ENCODE measurements at places on chromosomes 12 and 14.

- no peak for DNase-seq
Measured at GRCh38 chr14:60722107-60722356, 2.1 kb downstream of the SIX4 start.

DNA sequence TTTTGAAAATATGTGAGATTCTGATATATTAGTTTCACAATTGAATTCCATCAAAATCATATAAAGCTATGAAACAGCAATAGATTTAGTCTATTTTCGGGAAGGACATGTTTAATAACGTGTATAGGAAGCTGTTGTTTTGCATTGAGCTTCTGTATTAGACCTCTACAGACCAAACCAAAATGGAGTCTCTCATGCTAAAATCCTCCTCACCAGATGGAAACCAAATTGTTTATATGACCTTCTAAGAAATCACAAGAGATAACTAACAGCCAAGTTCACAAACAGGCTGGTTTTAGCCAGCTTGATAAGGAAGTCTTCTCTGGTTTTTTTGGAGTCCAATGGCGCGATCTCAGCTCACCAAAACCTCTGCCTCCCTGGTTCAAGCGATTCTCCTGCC is 23.9 kb downstream of the L2HGDH start:
- no peak for DNase-seq

DNA sequence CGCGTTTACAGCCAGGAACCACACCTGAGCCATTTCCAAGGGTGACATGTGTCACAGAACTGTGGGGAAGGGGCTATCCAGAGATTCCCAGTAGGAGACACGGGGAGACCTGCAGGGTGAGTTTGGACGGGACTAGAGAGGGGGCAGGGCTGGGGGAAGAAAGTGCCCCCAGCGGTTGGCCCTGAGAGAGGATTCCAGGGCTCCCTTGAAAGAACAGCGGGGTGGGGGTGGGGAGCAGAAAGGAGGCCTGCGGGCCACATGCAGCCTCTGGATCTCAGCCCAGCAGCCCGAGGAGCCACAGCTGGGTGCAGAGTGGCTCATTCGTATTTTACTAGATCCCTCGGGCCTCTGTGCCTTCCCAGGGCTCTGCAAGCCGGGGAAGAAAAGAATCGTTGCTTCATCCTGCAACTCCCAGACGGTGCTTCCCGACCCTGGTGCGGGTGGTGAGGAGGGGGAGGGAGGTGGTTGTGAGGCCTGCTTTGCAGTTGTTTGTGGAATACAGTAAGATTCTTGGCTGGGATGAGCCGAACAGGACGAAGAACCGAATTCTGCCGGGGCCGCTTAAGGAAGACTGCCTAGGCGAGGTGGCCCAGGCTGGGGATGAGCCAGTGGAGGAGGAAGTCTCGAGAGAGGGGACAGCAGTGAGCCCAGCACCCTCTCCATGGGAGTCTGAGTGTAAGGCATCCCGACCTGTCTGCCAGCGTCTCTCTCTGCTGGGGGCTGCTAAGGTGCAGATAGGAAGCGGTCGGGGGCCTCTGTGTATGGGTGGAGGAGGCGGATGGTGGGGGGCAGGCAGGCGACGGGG is 36.1 kb upstream of the ANKRD9 start:
- DNase-seq = peak; percentile 55

- no peak for DNase-seq
Measured at GRCh38 chr14:104438166-104438887, 141.2 kb upstream of the C14orf180 start.

- DNase-seq = peak; percentile 61
Measured at GRCh38 chr12:69553628-69554248, 31.5 kb upstream of the CCT2 start.

- no peak for DNase-seq
Measured at GRCh38 chr12:94644141-94644979, 6.0 kb downstream of the TMCC3 start.

GRCh38 chr12:92079054-92079385 is 66.6 kb downstream of the BTG1 start:
- no peak for DNase-seq

- no peak for DNase-seq
Measured at GRCh38 chr12:89134213-89134770, 218.0 kb downstream of the DUSP6 start.

GRCh38 chr14:101838476-101838875 is 77.0 kb downstream of the PPP2R5C start:
- peak; percentile 63 for DNase-seq

GRCh38 chr12:55025508-55025907 is 5.7 kb downstream of the NEUROD4 start:
- no peak for DNase-seq

DNA sequence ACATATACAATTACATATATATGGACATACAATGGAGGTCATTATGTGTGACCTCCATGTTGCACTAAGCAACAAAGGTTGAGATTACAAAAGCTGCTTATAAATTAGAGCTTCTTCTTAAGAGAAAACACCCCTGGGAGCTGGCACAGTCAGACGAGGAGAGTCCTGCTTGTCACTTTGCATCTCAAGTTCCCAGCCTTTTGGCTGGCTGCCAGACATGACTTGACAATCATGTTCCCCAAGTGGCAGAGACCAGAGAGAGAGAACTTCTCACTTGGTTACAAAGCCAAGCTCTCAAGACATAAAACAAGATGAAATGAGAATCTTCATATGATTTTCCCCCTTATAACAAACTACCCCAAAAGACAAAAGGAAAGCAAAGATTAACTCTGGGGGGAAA is 8.5 kb upstream of the SYNJ2BP start:
- DNase-seq = peak; percentile 92

- DNase-seq = no peak
Measured at GRCh38 chr12:41011939-41012338, 176.2 kb upstream of the PDZRN4 start.

DNA sequence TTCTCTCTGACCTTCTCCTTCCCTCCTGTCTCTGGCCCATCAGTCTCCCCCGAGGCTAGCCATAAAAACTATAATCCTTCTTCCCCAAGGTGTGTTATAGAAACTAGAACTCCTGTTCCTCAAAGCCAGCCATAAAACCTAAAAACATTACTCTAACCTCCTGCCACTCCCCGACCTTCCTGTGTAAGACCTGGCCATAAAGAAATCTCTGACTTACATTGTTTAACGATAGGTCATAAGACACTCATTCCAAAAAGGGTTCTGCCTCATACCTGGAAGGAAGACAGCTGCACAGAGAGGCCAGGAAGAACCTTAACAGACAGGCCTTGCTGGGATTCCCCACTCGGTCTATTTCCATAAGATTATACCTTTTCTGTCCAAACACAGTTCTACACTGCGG is 70.9 kb upstream of the EEA1 start:
- no peak for DNase-seq

DNA sequence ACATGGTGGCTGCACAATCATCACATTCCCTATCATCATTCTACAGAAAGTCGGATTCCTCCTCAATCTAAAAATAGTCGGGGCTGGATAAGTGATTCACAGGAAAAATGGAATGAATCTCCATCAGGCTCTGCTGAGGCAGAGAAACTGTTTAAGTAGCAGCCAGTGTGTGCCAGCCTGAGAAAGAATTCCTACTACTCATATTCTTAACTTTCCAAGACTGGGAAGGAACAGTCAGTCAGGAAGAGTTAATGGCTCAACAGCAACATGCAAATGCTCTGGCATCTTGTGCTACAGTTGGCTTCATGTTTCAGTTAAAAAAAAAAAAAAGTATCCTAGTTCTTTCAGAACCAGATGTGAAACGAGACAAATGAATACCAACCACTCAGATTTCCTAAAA is 187.0 kb downstream of the GRIP1 start:
- no peak for DNase-seq

DNA sequence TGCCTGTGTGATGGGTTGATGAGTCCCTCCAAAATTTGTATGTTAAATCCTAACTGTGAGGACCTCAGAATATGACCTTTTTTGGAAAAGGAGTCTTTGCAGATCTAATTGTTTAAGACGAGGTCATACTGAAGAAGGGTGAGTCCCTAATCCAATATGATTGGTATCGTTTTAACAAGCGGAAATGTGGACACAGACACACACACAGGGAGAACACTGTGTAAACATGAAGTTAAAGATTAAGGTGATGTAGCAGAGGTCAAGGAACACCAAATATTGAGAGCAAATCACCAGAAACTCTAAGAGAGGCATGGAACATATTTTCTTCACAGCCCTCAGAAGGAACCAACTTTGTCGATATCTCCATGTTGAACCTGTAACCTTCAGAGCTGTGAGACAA is 1106.7 kb downstream of the SLC6A15 start:
- no peak for DNase-seq

- no peak for DNase-seq
Measured at GRCh38 chr12:87283111-87283510, 746.1 kb downstream of the C12orf50 start.

DNA sequence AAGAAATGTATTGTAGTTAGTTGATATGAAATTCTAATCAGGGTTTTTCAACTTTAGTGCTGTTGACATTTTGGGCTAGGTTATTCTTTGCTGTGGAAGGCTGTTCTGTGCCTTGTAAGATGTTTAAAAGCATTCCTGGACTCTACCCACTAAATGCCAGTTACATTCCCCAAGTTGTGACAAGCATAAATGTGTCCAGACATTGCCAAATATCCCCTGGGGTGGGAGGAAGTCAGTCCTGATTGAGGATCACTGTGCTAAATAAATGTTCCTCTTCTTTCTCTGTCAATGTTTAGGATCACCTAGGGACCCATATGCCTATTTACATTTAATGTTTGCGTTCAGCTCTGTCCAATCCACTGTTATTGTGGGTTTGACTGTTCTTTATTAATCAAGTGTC is 268.3 kb downstream of the TMTC2 start:
- DNase-seq = no peak

DNA sequence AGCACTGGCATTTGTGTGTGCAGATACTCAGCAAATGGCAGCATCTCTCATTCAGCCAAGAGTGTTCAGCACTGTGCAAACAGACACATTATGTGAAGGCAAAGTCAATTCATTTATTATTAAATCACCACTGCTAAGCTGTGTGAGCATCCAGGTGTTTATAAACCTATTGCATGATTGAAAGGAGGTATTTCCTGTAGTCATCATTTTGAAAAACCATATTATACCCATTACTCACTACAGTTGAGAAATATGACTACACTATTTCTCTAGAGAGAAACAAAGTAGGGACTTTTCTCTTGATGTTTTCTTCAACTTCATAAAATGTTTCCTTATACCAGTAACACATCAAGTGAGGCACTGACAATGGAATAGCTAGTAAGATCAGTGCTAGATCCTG is 13.7 kb downstream of the SPX start:
- no peak for DNase-seq

DNA sequence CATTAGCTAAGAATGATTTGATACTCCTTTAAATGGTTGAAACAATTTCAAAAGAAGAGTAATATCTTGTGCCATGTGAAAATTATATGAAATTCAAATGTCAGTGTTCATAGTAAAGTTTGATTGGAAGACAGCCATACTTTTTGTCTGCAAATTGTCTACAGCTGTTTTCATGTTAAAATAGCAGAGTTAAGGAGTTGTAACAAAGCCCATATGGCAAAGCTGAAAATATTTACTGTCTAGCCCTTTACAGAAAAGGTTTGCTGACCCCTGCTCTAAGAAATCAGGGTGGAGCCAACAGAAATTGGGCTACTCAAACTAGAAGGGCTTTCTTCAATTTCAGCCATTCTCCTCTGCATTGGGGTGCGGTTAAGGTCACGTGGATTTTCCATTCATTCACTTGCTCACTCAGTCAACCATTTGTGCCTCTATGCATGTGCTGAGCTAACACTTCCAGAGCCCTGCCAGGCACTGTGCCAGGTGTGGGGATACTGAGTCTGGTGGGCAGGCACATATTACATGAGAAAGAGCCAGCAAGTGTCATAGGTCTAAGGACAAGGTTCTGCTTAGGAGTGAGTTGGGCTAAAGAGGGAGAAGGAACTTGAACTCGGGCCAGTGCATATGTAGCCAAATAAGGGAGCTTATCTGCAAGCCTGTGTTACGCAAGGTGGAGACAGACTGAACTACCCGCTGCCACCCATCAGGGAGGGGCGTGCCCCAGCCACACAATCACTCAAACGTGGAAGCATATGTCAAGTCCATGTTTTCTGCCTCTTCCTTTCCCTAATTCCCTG is 139.8 kb upstream of the NOS1 start:
- DNase-seq = no peak

DNA sequence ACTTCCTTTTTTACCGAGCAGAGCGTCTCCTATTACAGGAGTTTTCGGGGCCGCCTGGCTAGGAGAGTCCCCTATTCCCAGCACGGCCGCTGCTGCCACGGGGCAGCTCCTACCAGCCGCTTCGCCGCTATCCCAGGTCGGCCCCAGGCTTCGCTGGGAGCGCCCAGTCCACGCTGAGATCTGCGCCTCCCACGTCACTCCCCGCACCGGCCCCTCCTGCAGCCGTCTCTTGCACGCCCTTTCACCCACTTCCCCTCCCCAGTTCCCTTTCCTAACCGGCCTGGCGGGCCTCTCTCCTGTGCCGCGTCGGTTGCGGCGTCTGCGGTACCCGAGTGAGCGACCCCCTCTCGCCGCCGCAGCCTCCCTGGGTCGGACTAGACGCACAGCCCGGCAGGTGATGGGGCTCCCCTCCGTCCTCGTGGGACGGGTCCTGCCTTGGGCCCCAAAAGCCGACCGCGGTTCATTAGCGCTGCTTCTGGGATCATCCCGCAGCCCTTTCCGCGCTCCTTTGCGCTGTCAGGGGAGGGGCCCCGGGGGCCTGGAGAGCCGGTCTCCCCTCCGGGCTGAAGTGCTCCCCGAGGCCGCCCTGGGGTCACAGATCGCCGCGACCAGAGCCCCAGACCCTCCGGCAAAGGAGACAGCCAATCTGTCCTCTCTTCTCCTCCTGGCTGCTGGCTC is 1318.4 kb downstream of the TMEM121 start:
- DNase-seq = peak; percentile 87

DNA sequence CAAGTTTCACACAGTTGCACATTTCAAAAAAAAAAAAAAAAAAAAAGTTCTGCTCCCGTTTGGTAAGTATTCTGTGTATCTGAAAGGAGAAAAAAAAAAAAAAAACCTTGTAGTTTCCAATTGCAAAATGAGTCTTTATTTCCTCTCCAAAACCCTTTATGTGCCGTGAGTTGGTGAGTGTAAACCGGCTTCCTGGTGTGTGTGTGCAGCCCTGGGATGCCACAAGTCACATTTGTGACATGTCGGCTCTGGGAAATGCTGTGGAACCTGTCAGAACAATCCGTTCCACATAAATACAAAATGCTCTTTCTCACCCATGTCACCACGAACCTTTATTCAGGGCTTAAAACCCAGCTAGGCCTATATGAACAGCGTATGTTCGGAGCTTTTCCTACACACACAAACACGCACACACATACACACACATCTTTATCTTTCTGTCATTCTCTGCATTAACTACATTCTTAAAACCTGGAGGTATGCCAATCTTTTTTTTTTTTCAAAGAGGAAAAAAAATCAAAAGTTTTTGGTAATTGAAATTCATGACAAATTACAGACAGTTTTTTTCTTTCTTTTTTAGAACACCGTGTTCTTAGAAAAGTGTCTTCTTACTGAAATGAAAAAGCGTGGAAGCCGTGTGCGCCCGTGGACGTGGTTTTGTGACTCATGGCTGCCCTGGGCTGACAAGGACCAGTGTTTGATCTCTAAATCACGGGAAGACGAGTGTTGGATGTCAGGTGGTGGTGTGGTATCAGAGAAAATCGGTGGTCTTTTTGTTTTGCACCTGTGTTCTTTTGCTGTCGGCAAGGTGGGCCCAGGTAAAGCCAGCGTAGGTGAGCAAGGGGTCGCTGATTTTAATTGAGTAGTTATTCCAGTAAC is 612.0 kb downstream of the VRK1 start:
- no peak for DNase-seq

GRCh38 chr14:96189281-96189711 is 15.3 kb upstream of the BDKRB2 start:
- DNase-seq = no peak

GRCh38 chr12:127416796-127417195 is 850.2 kb upstream of the TMEM132C start:
- DNase-seq = no peak

Data from hematopoietic multipotent progenitor cell treated with erythropoietin and hydrocortisone succinate and interleukin-3 and kit ligand, for 6 days (in vitro differentiated cells).